ENCODE measurements at places on chromosomes 4 and X. TPM values are rescaled to one million over a fixed set of nuclear protein-coding genes. Genes with fewer than 3 reads are reported as not detected.

DNA sequence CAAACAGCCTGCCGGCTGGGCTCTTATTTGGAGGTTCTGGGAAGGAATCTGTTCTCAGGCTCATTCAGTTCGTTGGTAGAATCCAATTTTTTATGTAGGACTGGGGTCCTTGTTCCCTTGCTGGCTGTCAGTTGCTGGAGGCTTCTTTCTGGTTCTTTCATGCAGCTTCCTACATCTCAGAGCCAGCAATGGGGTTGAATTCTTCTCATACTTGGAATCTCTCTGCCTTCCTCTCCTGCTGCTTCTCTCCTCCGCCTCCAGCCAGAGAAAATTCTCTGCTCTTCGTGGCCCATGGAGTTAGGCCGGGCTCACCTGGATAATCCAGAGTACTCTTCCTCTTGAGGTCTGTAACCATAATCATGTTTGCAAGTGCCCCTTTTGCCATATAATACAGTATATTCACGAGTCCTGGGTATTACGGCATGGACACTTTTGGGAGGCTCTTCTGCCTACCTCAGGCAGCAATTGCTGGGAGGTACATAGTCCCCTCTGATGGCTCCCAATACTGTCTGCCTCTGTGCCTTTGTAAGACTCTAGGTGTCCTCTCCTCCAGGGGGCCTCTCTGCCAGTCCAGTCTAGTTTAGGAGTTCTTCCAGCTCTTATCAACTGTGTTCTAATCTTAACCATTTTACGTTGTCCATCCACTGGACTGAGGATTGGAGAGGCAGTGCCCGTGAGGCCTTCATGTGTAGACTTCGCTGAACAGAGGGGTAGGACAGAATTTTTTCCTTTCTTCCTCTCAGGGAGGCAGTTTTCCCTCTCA is 2.2 kb downstream of the TRMT44 start:
- no peaks in the 10 kb centered on the region for H3K27me3 ChIP-seq
- peaks cover 6% of the 10 kb centered on the region for H3K36me3 ChIP-seq
- no peak for DNase-seq
- H3K4me3 ChIP-seq: peak overlapping the region; percentile 100

DNA sequence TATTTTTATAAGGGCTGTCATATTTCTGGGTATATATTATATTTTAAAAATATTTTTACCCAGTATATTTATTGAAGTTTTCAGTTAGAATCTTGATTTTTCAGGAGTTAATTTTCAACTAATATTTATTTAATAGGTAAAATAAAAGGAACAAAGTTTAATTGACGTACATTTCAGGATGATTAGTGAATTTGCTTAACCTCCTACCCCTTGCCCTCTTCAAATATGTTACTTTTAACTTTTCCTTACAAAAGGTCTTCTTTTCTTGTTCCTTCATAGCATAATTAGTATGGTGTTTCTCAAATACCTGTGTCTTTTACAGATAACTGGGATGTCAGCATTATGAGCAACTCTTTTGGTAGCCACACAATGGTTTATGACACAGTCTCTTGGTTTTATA is 24.8 kb upstream of the MSMO1 start:
- no peak overlapping the region for H3K4me3 ChIP-seq
- H3K27ac ChIP-seq: no peak overlapping the region
- no peak for DNase-seq
- H3K4me1 ChIP-seq: peaks cover 6% of the 10 kb centered on the region
- H3K36me3 ChIP-seq: peaks cover 30% of the 10 kb centered on the region

DNA sequence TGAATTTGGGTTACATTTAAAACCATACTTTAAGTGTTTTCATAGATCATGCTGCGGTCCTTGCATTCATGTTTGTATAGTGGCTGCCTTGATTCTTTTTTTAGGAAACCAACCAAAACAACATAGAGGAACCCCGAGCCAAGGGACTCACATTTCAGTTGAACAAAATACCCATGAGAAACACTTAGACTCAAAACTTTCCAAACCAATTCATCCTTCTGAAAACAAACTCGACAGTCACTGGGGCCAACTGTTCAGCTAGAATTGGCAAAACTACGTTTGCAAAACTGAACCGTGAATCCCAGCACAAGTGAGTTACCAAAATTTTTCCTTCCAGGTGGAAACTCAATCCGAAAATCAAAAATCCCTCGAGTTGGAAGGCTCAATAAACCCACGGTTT is 1.4 kb downstream of the ADGRA3 start:
- peaks cover 12% of the 10 kb centered on the region for H3K27me3 ChIP-seq
- no peak for DNase-seq
- no peak overlapping the region for H3K4me3 ChIP-seq

Gene CC2D2A
- not detected for total RNA-seq

DNA sequence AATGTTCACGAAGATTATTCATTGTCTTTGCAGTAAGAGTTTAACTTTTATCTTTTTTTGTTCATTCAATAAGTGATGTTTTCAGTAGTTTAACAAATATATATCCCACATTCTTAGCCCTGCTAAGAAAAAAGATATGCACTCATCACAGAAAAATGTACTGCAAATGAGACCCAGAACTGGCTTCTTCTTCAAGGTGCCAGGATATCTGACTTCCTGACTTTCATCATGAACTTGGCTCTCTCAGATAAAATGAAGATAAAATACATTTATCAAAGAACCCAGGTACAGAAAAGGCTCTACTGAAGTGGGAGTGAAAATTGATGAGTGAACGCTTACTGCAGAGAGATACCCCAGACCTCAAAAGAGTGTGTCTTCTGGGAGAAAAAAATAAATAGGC is 177.8 kb upstream of the DKK2 start:
- H3K4me3 ChIP-seq: no peak overlapping the region
- no peak overlapping the region for H3K27ac ChIP-seq
- H3K27me3 ChIP-seq: no peaks in the 10 kb centered on the region
- H3K36me3 ChIP-seq: no peaks in the 10 kb centered on the region
- H3K4me1 ChIP-seq: no peaks in the 10 kb centered on the region
- no peak for DNase-seq

DNA sequence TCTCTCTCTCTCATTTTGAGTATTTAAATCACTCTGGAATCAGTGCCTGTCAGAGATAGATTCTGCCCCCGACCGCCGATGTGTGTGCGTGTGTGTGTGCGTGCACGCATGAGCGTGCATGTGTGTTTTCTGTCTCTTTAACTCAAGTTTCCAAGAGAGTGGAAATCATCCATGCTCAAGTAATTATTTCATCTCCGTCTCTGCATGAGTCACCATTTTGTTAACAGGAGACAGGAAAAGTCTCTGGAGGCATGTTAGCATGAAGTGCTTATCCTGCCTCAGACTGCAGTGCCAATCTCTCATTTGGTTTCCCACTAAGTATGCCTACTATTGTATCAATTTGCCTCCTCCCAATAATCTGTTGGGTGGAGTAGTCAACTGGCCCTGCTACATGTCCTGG is 182.9 kb upstream of the NHS start:
- no peak overlapping the region for H3K27ac ChIP-seq
- H3K27me3 ChIP-seq: no peaks in the 10 kb centered on the region
- no peak overlapping the region for H3K4me3 ChIP-seq
- H3K36me3 ChIP-seq: no peaks in the 10 kb centered on the region
- no peak for DNase-seq

GRCh38 chr4:180852738-180853137 is 1390.5 kb upstream of the TENM3 start:
- no peaks in the 10 kb centered on the region for H3K4me1 ChIP-seq
- H3K4me3 ChIP-seq: no peak overlapping the region
- no peaks in the 10 kb centered on the region for H3K36me3 ChIP-seq
- no peak for DNase-seq
- H3K27ac ChIP-seq: no peak overlapping the region
- no peaks in the 10 kb centered on the region for H3K27me3 ChIP-seq

GRCh38 chr4:59380841-59381366 is 1819.2 kb upstream of the ADGRL3 start:
- no peaks in the 10 kb centered on the region for H3K27me3 ChIP-seq
- no peak overlapping the region for H3K4me3 ChIP-seq
- no peaks in the 10 kb centered on the region for H3K4me1 ChIP-seq
- no peak overlapping the region for H3K27ac ChIP-seq
- H3K36me3 ChIP-seq: no peaks in the 10 kb centered on the region

Data from CD4-positive, CD25-positive, alpha-beta regulatory T cell (primary cell).